ENCODE measurements at places on chromosomes 7 and 10.

GRCh38 chr7:138945821-138946220 lies 35.4 kb downstream of the KIAA1549 start:
- DNase-seq: no peak

- no peak for DNase-seq
These were observed 104.0 kb downstream of the FAM107B start for GRCh38 chr10:14670551-14671240.

DNA sequence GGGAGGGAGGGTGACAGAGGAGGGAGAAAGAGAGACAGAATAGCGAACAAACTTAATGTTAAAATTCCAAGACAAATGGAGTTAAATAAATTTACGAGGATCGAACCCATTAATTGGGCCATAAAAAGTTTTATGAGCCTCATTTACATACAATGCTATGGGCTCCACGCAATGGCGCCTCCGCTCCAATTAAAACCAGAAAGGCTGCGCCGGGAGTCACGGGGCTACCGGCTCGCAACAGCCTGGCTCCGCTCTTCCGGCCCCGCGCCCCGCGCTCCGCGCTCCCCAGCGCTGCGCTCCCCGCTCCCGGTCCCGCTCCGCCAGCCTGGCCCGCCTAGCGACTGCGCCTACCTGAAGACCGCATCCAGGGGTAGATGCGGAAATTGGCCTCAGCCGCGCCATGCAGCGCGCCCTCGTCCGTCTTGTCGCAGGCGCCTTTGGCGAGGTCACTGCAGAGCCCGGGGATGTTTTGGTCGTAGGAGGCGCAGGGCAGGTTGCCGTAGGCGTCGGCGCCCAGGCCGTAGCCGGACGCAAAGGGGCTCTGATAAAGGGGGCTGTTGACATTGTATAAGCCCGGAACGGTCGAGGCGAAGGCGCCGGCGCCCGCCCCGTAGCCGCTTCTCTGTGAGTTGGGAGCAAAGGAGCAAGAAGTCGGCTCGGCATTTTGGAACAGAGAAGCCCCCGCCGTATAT lies 513 bp downstream of the HOXA7 start:
- no peak for DNase-seq

DNA sequence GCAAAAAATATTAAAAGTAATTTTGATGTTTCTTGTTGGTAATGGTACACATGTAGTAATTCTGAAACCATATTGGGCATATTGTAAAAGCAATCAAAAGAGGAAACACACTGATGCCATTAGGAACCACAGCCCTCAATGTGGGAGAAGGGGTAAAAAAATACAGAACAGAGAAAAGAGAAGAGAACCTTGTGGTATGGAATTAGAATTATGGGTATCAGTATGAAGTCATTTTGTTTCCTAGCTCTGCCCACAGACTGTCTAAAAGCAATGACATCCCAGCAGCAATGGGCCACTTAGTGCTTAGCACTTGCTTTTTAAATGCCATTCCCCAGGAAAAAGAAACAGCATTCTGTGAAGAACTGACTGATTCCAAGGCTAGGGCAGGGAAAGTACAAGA lies 61.5 kb downstream of the CPVL start:
- no peak for DNase-seq

GRCh38 chr10:71038921-71039320 lies 150.6 kb upstream of the PCBD1 start:
- DNase-seq: no peak

DNA sequence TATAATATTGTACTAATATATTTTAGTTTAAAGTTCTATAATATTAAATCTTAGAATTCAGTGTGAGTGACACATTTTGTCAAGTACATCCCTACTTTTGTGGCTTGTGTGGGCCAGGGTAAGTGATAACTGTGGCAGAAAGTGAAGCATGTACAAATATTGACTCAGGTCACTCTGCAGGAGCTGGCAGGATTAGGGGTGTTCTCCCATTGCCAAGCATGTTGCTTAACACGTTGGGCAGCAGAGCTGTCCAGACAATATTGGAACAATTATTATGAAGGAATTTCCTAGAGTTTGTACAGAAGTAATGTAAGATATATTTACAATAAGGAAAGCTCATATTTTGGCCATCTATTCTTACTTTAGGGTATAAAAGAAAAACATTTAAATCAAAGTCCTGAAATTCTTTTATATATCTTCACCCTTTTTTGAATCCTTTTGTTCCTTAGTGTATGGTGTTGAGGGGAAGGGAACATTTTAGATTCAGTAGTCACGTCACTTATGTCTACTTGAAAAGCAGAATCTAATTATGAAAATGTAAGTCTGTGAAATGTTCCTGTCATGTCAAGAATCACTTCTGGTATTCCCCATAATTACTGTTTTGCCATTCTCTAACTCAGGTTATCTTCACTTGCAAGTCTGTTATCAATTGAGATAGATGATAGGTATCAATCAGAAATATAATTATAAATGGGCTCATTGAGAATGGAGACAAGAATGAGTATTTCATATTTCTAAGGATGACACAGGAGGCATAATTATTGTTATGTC lies 4.0 kb downstream of the HDAC9 start:
- no peak for DNase-seq

- DNase-seq: no peak
These were observed 111.9 kb downstream of the TCERG1L start for GRCh38 chr10:131199646-131200045.

Data from GM19239 (cell line).